ENCODE measurements at places on chromosomes 2 and 18.

DNA sequence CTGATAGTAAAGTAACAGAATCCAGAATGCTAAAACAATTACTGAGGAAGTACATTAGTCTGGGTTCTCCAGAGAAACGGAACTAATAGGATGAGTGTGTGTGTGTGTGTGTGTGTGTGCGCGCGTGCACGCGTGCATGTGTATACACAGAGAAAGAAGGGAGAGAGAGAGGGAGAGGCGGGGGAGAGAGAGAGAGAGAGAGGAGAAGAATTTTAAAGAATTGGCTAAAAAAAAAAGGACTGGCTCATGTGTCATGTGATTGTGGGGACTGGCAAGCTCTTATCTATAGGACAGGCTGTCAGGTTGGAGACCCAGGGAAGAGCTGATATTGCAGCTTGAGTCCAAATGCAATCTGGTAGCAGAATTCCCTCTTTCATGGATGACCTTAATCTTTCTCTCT is 976.2 kb upstream of the CDH2 start:
- no peak for DNase-seq

GRCh38 chr2:158586491-158586890 is 129.7 kb downstream of the PKP4 start:
- no peak for DNase-seq

GRCh38 chr2:219476652-219477151 is 22.0 kb upstream of the GMPPA start:
- DNase-seq: no peak

GRCh38 chr2:216485745-216486144 is 12.9 kb upstream of the RPL37A start:
- no peak for DNase-seq

- no peak for DNase-seq
Measured at GRCh38 chr2:229256376-229256775, 14.7 kb downstream of the PID1 start.

GRCh38 chr18:5068851-5069250 is 128.2 kb downstream of the AKAIN1 start:
- no peak for DNase-seq

- DNase-seq: no peak
Measured at GRCh38 chr2:239935789-239936758, 89.1 kb downstream of the NDUFA10 start.

GRCh38 chr2:218897394-218898108 is 16.9 kb downstream of the WNT10A start:
- DNase-seq: no peak

DNA sequence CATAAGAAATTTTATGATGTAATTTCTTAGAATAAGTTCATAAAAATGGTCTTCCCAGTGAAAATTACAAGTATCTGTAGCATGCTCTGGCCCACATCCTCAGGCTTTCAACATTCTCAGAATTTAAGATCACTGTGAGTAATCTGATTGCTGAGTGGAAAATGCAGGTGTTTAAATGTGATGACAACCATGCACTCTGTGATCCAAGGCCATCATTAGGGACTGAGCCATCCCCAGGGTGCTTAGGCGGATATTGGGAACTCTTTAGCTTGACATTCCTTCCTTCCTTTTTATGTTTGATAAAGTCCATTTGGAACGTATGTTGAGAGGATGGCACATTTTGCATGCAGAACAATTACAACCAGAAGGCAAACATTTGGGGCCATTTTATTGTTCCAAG is 95.5 kb downstream of the ARL4C start:
- no peak for DNase-seq

DNA sequence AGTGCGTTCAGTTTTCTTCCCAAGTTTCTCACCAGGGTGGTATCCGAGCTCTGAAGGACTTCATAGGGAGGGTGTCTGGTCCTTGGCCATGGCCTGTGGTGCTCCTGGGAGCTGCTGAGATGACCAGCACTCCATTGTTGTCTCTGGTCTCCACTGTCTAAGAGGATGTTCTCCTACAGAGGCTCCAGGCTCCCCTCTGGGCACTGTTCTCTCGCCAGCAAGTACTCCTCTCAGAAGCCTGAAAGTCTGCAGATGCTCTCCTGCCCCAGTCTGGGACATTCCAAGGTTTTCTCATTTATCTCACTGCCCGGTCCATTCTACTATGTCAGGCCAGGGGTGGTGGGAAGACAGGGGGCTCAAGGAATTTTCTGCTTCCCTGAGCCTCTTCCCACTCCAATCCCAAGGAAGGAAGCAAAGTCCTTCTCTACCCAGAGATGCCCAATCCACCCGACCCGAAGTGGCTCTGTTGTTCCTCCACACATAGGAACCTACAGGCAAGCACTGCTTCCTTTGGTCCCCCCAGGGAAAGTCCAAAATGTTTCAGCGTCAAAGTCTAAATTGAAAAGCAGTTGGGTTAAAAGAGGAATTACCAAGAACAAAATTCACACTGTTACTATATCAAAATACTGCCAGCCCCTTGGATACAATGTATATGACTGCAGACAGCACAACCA is 110.5 kb downstream of the GYPC start:
- no peak for DNase-seq

DNA sequence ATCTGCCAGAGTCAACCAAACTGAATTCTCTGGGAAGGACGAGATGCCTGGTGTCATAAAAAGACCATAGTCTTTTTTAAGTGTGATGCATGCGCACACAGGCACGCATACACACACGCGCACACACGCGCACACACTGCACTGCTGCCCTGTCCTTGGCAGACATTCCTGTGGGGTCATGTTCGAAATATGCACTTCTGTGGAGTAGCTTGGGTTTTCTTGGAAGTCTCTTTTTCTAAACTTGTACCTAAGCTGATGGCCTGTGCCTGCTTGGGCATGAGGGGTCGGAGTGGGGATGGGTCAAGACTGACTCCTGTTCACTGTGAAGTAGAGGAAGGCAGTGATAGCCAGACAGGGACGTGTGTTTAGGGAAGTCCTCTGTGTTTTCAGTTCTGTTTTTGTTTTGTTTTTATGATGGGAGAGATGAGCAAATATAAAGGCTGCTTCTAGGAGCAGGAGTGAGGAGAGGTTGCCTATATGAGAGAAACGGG is 4.0 kb upstream of the RMC1 start:
- no peak for DNase-seq

DNA sequence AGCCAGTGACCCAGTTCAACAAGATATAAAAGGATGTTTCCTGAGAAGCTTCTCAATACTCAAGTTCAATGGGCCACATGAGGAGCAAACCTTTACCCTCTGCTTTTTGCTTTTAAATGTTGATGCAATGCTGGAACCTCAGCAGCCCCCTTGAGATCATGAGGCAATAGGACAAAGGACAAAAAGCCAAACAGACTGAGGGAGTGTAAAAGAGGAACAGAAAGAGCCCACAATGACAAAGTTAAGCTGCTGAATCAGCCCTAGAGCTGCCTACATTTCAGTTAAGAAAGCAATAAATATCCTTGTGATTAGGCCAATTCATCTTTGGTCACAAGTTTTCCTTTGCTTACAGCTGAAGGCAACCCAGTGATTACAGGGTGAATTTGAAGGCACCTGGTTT is 76.9 kb downstream of the MRO start:
- DNase-seq: no peak

DNA sequence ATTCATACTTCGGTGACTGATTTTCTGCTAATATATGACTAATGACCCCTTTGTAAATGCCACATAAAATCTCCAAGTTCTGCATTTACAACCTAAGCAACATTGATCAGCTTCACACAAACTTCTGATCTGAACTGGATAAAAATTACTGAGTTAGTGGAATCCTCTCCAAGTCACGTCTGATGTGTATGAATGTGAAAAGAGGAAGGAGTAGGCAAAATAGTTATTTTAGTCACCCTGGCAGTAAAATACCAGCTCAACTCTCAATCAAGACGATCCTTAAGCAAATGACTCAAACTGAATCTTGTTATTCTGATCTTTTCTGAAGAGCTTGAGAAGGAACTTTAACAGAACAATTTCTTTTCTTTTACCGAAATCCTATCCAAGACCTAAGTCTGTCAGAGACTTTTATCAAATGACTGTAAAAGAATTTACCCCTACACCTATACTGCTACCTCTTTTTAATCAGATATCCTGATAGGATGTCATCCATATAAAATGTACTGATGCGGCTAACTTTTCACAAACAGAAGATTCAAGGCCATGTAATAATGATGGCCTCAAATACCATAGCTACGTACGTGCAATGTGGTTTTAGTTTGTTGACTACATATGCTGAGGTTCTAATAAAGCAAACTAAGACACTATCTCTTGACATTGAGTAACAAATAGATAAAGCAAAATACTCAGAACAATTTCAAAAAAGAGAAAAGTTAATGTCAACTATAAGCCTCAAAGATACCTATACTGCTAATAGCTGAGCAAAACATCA is 23.7 kb downstream of the CUL3 start:
- no peak for DNase-seq

- DNase-seq: no peak
Measured at GRCh38 chr2:61898810-61899209, 6.7 kb upstream of the COMMD1 start.

DNA sequence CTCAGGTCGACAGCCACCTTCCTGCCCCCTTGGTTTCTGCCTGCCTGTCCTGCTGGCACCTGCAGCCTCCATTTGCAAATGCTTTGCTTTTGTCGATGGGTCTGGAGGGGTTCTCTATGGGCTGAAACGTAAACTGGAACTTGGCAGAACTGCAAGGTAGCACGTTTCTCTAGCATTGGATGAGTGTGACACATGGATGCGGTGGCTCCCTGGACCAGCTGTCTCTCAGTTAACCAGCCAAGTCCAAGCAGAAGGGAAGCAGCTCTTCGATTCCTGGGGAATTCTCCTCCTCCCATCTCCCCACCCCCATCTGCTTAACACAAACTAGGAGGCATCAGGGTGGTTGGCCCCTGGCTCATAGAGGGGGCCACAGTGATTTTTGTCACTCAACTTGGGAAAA is 57.3 kb downstream of the ITGB1BP1 start:
- no peak for DNase-seq

DNA sequence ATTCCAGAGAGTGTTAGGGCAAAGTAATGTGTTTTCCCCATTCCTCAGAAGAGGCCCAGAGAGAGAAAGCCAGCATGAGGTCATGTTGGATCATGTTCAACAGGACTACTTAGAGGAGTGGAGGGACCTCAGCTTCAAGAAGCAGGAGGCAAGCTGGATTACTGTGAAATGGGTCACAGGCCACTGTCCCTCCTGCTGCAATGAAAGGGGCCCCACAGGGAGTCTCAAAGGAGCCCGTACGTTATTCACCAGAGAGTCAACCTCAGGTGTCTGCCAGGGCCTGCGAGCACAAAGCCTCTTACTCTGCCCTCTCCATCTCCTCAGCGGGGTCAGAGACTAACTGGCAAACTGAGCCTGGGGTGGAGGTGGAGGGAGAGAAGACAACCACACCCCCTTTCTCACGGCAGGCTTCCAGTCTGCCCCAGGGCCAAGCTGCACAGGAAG is 27.2 kb upstream of the ACYP2 start:
- no peak for DNase-seq

DNA sequence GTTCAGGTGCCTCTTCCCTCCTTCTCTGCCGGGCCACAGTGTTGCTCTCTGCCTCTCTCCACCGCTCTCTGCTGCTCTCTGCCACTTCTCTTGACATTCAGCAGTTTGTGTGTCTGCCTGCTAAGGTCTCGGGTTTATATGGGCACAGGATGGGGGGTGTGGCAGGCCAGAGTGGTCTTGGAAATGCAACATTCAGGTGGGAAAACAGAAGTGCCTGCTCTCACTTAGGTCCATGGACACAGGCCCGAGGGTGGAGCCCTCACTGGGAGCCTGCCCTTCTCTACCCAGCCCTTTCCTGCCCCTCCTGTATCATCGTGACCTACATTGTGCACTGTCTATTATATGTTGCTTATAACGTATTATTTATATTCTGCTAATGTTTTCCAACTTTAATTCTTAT is 120.8 kb upstream of the TMEM18 start:
- no peak for DNase-seq

DNA sequence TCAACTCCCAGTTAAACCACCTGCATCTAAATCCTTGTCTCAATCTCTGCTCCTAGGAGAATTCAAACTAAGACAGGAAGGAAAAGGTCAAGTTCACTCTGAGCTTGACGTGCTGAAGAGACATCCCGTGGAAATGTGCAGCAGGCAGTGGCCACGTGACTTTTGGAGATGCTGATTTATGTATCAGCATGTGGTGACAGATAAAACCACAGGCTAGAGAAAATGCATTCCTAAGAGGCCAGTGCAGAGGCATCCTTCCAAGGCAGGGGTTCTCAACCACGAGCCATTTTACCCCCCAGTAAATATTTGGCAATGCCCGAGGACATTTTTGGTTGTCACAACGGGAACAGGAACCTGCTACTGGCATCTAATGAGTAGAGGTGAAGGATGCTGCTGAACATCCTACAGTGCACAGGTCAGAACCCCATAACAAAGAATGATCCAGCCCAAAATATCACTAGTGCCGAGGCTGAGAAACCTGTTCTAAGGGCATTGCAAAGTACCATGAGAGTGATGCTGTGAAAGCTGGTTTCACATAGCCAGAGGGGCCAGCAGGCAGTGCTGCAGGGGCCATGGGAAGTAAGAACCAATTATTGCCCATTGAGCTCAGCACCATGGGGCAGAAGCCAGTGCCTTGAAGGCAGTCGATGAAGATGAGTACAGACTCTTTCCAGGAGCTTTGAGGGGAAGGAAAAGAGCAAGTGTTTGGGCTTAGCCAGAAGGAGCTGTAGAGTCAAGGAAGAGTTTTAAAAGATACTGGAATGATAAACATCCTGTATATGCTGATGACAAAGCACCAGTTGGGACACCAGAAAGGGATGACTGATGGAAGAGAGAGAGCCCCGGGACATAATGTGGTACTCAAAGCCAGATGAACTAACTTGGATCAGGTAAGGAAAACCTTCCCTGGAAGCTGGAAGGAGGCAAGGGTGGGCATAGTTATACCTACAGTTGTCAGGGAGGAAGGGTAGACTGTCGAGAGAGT is 174.6 kb downstream of the HAUS1 start:
- DNase-seq: no peak

DNA sequence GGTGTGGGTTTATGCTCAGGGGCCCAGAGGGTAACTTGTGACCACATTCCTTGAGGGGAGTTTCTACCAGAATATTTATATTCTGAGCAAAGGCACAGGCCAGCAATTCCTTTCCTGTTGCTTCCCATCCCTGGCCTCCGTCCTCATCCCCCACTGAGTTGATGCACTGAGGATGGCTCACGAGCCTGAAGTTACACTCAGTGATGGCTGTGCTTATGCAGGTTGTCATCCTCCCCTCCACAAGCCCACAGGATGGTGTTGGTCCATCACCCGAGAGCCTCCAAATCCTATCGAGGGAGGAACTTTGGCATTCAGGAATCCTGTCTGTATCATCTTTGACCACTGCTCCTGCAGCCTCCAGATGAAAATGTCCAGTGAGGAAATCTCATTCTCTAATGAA is 28.4 kb upstream of the FHOD3 start:
- no peak for DNase-seq

GRCh38 chr2:28991021-28991420 is 9.9 kb downstream of the TOGARAM2 start:
- DNase-seq: no peak

DNA sequence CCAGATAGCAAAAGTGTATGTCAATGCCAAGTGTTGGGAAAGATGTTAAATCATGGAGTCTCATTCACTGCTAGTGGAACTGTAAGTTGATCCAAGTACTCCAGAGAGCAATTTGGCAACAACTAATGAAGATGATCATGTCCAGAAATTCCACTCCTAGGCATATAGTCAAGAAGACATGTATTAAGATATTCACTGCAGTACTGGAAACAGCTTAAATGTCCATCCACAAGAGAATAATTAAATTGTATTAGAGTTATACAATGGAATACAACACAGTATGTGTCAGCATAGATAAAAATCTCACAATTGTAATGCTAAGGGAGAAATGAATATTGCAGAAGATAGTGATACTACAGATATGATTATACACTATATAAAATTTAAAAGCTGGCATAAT is 15.2 kb upstream of the LBH start:
- DNase-seq: no peak

GRCh38 chr18:36680042-36680441 is 148.8 kb downstream of the TPGS2 start:
- DNase-seq: no peak

All from T-helper 1 cell (primary cell).